ENCODE measurements at places on chromosomes 5 and 9. TPM values are rescaled to one million over a fixed set of nuclear protein-coding genes. Genes with fewer than 3 reads are reported as not detected.

GRCh38 chr5:176132471-176133288 lies 105.5 kb upstream of the SIMC1 start:
- no peaks in the 10 kb centered on the region for H3K36me3 ChIP-seq
- no peaks in the 10 kb centered on the region for H3K27me3 ChIP-seq
- H3K27ac ChIP-seq = no peak overlapping the region
- no peak for DNase-seq

- DNase-seq = no peak
- H3K4me1 ChIP-seq = no peaks in the 10 kb centered on the region
- H3K4me3 ChIP-seq = no peak overlapping the region
- no peaks in the 10 kb centered on the region for H3K27me3 ChIP-seq
Observed at GRCh38 chr9:2220036-2220435, 204.9 kb downstream of the SMARCA2 start.

GRCh38 chr5:163177971-163178370 lies 259.4 kb upstream of the CCNG1 start:
- H3K27me3 ChIP-seq = no peaks in the 10 kb centered on the region
- no peaks in the 10 kb centered on the region for H3K36me3 ChIP-seq
- H3K4me3 ChIP-seq = no peak overlapping the region
- no peaks in the 10 kb centered on the region for H3K4me1 ChIP-seq
- DNase-seq = no peak
- no peak overlapping the region for H3K27ac ChIP-seq

GRCh38 chr5:76546497-76547102 lies 76.6 kb downstream of the F2RL2 start:
- H3K4me3 ChIP-seq = no peak overlapping the region
- no peaks in the 10 kb centered on the region for H3K36me3 ChIP-seq
- no peaks in the 10 kb centered on the region for H3K27me3 ChIP-seq

GRCh38 chr5:27474395-27474794 lies 436.0 kb upstream of the CDH9 start:
- no peaks in the 10 kb centered on the region for H3K4me1 ChIP-seq
- DNase-seq = no peak
- no peak overlapping the region for H3K27ac ChIP-seq
- no peak overlapping the region for H3K4me3 ChIP-seq
- H3K27me3 ChIP-seq = no peaks in the 10 kb centered on the region

GRCh38 chr5:1827886-1828397 lies 26.7 kb downstream of the NDUFS6 start:
- peak; percentile 56 for DNase-seq
- no peak overlapping the region for H3K4me3 ChIP-seq
- H3K27me3 ChIP-seq = no peaks in the 10 kb centered on the region
- H3K4me1 ChIP-seq = no peaks in the 10 kb centered on the region

DNA sequence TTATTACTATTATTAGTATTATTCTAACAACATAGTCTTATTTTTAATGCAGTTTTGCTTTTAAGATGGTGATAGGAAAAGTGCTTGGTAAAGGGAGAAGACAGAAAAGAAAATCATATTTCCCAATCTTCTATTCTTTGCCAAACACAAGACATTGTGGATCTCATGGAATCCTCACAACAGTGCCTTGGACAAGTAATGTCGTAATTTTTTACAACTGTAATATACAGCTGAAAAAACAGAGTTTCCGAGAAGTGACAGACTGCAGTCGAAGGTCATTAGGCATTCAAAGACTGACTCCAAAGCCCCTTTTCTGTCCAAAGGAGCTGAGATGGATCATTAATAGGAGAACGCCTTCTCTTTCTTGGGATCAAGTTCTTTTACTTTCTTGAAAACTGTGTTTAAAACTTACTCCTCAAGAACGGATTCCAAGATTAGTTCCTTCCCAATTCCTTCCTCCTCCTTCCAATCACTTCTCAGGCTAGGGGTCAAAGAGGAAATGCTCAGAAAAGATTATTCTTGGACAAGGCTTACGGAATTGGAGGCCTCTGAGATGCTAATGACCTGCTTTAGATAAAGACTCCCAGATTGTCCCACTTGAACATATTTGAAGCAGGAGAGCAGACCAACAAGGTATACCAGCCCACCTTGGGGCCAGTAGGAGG lies 24.3 kb upstream of the TRIM32 start:
- H3K4me3 ChIP-seq = no peak overlapping the region
- no peaks in the 10 kb centered on the region for H3K36me3 ChIP-seq
- DNase-seq = no peak
- H3K27me3 ChIP-seq = no peaks in the 10 kb centered on the region
- no peaks in the 10 kb centered on the region for H3K4me1 ChIP-seq
- no peak overlapping the region for H3K27ac ChIP-seq

DNA sequence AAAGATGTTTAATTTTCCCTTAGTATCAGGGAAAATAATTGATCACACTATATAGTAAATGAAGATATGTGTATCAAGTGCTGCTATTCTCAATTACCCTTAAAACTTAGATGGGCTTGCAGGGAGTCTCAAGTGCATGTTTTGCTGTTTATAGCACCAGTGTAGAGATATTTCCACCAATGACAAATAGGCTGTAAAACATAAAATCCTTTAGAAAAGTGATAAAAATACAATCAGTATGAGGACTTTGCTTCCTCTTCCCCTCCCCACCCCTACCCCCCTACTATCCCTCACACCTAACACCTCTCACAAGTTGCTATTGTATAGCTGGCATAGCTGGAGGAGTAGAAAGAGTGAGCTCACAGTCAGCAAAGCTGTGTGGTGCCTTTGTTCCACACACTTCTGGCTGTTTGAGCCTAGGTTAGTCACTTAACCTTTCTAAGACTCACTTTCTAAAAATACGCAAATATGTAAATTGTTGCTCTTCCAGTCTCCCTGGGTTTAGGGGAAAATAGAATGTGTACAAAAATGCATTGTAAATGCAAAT lies 93.1 kb downstream of the PDE4D start:
- peaks cover 4% of the 10 kb centered on the region for H3K4me1 ChIP-seq
- H3K4me3 ChIP-seq = no peak overlapping the region
- H3K27ac ChIP-seq = no peak overlapping the region
- H3K27me3 ChIP-seq = no peaks in the 10 kb centered on the region
- no peaks in the 10 kb centered on the region for H3K36me3 ChIP-seq
- no peak for DNase-seq

DNA sequence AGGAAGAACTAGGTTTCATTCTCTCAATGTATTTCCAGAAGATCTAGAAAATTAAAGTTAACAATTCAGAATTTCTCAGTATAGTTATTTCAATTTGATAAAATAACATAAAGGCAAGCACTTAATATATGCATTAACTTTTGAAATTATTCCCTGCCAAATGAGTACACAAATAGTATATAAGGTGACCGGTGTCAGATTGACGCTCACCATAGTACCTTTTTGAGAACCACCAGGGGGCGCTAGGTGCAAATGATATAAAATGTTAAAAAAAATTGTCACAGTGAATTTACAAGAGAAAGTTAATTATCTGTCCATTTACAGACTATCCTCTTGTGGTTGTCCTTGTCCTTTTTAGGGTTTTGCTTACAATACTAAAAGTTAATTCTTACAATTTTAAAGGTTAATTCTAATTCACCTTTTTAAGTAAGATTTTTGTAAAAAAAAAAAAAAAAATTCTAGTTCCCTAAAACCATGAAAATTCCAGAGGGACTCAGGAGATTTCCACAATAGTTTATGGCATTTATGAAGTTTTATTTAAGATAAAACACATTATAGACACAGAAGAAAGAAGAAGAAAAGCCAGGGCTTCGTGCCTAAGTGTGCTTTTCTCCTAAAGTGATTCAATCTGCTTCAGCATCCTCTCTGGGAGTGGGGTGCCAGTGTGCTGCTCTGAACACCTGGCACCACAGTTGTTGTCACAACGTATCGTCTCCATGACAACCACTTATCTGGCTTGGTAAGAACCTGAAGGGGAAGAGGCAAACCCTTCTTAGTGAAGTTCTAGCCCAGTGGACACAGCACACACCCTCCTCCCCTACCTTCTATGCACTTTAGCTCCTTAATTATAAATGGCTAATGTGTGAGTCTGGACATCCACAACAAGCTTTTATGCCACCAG lies 1.7 kb downstream of the ADAMTS16 start:
- H3K4me3 ChIP-seq = no peak overlapping the region
- no peak for DNase-seq
- no peaks in the 10 kb centered on the region for H3K36me3 ChIP-seq
- H3K4me1 ChIP-seq = no peaks in the 10 kb centered on the region
- no peaks in the 10 kb centered on the region for H3K27me3 ChIP-seq

DNA sequence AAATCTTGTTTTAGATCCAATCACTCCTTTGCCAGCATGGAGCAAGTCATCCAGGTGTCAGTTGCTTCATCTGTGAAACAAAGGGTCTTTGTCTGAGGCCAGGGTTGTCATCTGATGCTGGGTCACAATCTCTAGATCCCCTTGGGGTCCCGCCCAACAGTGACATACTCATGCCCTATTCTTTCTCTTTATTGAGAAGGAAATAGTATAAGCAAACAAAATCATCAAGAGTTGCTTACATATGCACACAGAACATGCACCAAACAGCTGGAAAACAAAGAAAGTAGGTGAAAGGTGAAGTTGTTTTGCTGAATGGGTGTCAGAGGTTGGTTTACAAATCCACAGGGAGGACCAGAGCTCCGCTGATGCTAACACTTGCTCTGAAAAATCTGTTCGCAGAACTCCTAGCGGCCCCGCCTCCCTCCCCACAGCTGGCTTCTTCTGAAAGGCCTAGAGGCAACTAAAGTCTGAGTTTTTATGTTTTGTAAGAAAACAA lies 106.1 kb upstream of the SLC44A1 start:
- DNase-seq = no peak
- H3K27me3 ChIP-seq = no peaks in the 10 kb centered on the region
- no peak overlapping the region for H3K27ac ChIP-seq
- H3K36me3 ChIP-seq = no peaks in the 10 kb centered on the region

DNA sequence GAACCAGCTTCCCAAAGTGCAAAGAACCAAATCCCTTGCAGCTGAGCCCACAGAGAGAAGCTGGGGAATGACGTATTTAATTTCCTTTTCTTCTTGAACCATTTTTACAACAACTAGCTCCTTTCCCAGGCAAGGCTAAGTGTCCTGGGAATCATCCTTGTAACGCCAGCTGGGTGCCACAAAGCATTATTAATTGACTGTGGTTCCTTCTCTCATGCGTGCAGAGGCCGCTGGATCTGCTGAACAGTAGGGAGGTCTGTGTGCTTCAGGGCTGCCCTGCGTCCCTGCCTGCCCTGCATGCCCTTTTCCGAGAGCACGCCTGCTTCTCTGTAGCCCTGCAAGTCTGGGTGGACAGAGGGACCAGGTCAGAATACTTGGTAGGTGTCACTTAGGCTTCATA lies 124.1 kb upstream of the OTULINL start:
- no peaks in the 10 kb centered on the region for H3K27me3 ChIP-seq
- H3K4me1 ChIP-seq = no peaks in the 10 kb centered on the region
- H3K4me3 ChIP-seq = no peak overlapping the region
- peaks cover 3% of the 10 kb centered on the region for H3K36me3 ChIP-seq
- no peak for DNase-seq

- H3K36me3 ChIP-seq = peaks cover 4% of the 10 kb centered on the region
- H3K4me3 ChIP-seq = no peak overlapping the region
- peaks cover 3% of the 10 kb centered on the region for H3K4me1 ChIP-seq
Observed at GRCh38 chr5:148393390-148393741, 9.6 kb downstream of the FBXO38 start.

DNA sequence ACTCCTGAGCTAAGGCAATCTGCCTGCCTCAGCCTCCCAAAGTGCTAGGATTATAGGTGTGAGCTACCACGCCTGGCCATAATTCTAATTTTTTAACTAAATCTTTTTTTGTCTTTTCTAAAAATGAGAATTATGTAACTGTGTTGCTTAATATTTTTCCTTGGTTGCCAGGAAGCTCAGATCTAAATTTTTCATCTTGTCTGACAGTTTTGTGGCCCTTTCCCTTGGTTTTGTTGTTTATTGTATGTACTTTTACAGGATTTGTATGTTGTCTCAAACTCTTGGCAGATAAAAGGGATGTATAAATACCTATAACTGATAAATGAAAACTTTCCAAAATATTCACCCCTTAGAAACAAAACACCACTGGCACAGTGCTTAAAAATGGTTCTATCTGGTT lies 88.2 kb upstream of the KLF9 start:
- DNase-seq = no peak
- no peaks in the 10 kb centered on the region for H3K4me1 ChIP-seq
- H3K4me3 ChIP-seq = no peak overlapping the region
- H3K27ac ChIP-seq = no peak overlapping the region

DNA sequence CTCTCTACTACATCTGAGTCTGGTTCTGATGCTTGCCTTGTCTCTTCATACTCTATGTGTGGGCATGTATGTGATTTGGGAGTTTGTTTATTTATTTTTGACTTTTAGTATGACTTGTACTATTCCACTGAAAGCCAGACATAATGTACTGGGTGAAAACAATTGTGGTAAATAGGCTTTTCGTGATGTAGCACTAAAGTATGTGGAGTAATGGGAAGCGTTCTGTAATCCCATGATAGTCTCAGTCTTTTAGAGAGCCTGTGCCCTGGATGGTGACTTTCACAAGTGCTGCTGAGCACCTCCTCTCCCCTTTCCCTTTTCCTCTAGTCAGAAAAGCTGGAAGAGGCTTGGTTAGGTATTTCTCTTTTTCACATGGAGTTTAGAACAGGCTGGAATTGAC lies 85.8 kb upstream of the S1PR3 start:
- H3K27ac ChIP-seq = no peak overlapping the region
- no peak overlapping the region for H3K4me3 ChIP-seq
- H3K36me3 ChIP-seq = no peaks in the 10 kb centered on the region
- no peaks in the 10 kb centered on the region for H3K27me3 ChIP-seq
- DNase-seq = no peak

DNA sequence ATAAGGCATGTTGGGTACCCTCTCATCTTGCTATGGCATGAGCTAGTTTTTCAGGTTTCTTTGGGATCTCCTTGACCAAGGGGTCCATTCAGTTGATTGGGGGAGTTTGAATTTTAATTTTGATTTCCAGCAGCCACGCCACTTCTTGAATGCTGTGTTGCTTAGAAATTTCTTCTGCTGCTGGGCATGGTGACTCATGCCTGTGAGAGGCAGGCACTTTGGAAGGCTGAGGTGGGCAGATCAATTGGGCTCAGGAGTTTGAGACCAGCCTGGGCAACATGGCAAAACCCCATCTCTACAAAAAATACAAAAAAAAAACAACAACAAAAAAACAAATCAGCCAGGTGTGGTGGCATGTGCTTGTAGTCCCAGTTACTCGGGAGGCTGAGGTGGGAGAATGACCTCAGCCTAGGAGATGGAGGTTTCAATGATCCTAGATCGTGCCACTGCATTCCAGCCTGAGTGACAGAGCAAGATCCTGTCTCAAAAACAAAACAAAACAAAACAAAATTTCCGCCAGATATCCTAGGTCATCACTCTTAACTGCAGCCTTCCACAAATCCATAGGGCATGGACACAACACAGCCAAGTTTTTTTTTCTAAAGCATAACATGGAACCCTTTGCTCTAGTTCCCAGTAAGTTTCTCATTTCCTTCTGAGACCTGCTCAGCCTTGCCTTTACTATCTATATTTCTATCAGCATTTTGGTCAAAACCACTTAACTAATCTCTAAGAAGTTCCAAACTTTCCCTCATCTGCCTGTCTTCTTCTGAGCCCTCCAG lies 17.7 kb downstream of the TMC1 start:
- H3K4me3 ChIP-seq = no peak overlapping the region
- H3K4me1 ChIP-seq = no peaks in the 10 kb centered on the region
- H3K27ac ChIP-seq = no peak overlapping the region

The FSTL4 gene
- not detected for total RNA-seq

The SCGB3A2 gene
- total RNA-seq = not detected

Measured in aorta (tissue), 5 donors.